NCI-H2081 treated with DMSO at 0.1 percent for 48 hours (cell line): ENCODE measurements at places on chromosomes 2 and 18.

DNA sequence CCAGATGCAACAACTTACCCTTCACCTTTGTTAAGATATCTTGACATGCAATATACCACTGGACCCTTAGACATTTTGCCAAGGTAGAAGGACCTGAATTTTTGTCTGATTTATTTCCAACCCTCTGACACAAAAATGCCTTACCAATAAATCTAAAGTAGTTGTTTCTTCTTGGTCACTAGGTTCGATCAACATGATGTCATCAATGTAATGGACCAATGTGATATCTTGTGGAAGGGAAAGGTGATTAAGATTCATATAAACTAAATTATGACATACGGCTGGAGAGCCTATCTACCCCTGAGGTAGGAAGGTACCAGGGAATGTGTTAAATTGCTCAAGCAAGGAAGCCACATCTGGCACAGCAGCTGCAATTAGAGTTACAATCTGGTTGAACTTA is 67.7 kb upstream of the SERPINE2 start:
- DNase-seq, result no peak

- no peak for DNase-seq
Observed at GRCh38 chr2:68388772-68389171, 23.7 kb downstream of the PLEK start.

- peak; percentile 65 for DNase-seq
Observed at GRCh38 chr2:14866736-14867352, 234.3 kb downstream of the LRATD1 start.

GRCh38 chr2:119486886-119487285 is 37.4 kb downstream of the SCTR start:
- DNase-seq, result no peak

- no peak for DNase-seq
Observed at GRCh38 chr2:71736091-71736861, 282.9 kb downstream of the DYSF start.

DNA sequence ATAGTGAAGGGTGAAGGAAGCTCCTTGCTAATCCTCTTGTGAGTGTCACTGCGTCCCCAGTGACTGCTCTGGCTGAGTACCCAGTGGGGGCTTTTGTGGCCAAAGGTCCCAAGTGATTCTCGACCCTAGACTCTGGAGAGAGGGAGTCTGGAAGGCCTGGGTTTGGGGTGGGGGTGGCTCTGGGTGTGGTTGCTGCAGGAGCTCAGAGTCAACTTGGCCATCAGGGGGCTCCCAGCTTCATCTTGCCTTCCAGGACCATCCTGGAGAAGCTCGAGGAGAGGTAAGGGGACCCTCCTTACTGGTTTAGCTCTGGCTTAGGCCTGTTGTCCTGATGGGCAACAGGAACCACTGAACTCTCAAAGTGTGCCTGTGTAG is 592 bp downstream of the PSD4 start:
- no peak for DNase-seq

DNA sequence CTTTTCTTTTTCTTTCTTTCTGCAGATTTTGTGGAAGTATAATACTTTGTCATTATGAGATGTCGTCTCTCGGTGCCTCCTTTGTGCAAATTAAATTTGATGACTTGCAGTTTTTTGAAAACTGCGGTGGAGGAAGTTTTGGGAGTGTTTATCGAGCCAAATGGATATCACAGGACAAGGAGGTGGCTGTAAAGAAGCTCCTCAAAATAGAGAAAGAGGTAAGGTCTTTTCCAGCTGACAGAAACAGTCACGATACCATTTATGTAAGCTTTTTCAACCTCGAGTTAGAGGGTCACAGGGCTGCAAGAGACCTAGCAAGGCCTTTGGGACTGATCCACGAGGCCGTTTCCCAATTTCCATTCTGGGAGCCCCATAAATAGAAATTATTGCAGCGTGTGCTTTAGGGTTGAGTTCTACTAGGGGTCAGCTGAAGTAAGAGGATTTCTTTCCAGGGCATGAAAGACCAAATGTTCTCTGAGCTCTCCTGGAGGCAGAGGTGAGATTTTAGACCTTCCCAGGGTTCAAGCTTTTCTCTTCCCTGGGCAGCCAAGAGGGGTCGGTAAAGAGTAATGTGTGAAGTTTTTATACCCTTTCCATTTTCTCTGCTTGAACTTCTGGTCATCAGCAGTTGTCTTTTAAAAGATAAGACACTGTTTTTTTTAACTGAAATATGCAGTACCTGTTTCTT is 15.5 kb downstream of the MAP3K20 start:
- DNase-seq, result no peak

DNA sequence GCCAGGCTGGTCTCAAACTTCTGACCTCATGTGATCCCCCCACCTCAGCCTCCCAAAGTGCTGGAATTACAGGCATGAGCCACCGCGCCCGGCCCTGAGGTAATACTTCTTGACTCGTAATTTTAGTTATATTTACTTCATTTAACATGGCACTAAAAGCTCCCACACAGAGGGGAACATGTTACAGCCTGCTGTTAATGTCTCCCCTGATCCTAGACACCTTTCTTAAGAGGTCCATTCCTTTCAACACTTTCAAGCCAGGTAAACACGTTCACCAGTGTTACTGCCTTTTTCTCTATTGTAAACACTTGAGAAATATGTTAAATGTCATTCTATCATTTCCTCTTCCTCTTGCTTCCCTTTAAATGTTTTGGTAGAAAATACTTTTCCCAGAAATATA is 161.4 kb downstream of the METTL4 start:
- no peak for DNase-seq

DNA sequence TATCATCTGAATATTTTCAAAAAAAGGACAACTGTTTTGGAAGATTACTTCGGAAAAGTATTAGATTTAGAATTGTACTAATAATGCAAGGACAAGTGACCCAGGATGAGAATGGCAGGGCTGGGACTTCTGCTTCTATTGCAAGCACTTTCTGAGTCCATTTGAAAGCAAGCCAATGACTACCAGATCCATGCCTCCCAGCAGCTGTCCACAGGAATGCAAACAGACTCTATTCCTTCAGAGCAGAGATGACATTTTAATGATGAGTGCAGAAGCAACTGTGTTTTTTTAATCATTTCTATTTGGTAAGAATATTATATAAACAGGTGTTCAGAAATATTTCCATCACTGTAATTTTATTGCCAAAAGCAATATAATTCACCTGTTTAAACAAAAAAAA is 456.7 kb downstream of the SOX11 start:
- DNase-seq, result no peak

- no peak for DNase-seq
Observed at GRCh38 chr2:60899892-60900249, 18.5 kb downstream of the REL start.

DNA sequence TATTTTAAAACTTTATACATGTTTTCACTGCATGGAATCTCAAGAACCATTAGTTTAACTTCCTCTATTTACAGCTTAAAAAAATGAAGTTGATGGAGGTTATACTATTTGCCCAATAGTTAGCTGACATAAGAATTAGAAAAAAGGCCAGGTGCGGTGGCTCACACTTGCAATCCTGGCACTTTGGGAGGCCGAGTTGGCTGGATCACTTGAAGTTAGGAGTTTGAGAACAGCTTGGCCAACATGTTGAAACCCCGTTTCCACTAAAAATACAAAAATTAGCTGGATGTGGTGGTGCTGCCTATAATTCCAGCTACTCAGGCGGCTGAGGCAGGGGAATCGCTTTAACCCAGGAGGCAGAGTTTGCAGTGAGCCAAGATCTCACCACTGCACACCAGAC is 125.1 kb upstream of the CDH19 start:
- no peak for DNase-seq

- DNase-seq, result no peak
Observed at GRCh38 chr2:230335864-230336506, 9.0 kb downstream of the SP140L start.

GRCh38 chr18:9334973-9335696 is 562 bp downstream of the TWSG1 start:
- DNase-seq, result no peak

- no peak for DNase-seq
Observed at GRCh38 chr18:55861266-55861665, 273.3 kb upstream of the TCF4 start.

- DNase-seq, result no peak
Observed at GRCh38 chr18:8811115-8811514, 105.8 kb downstream of the MTCL1 start.

DNA sequence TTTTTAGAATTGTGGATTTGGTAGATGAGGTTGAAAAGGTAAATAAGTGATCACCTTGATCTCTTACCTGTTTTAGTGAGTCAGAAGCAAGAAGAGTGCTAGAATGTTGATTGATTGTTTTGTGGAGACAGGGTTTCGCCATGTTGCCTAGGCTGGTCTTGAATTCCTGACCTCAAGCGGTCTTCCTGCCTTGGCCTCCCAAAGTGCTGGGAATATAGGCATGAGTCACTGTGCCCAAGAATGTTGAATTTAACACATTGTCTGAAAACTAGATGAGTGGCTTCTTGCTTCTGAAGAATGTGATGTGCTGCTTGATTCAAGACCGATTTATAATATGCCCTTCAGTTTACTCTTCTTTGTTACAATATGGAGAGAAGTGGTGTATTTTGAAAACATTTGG is 121.3 kb downstream of the FMNL2 start:
- no peak for DNase-seq

DNA sequence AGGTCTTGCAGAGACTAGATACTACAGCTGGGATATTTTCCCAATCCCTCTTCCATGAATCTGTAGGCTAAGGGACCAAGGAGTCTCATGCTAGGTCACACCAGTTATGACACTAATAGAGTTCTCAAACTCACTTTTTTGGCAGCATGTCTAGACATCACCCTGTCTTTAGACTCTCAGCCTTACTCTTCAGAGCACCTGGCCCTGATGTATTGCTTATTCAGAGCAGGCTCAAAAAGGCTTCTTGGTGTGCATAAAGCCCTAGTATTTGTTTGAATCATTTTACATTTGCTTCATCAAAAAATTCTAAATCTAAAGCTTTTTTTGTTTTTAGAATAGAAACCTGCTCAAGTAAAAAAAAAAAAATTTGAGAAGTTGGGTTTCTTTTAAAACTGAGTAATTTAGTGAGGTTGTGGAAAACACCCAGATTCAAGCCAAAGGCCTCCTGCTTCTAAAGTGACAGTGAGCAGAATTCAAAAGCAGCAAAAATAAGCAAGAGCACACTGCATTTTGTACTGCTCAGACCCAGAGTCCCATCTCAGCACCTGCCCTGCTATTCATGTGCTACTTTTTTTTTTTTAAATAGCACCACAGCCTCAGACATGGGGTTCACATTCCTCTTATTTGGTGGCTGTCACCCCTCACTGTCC is 18.0 kb upstream of the DNAH6 start:
- DNase-seq, result no peak

GRCh38 chr2:205698286-205699268 is 16.3 kb downstream of the NRP2 start:
- DNase-seq, result no peak

GRCh38 chr2:180962727-180963314 is 17.6 kb upstream of the UBE2E3 start:
- DNase-seq, result no peak

DNA sequence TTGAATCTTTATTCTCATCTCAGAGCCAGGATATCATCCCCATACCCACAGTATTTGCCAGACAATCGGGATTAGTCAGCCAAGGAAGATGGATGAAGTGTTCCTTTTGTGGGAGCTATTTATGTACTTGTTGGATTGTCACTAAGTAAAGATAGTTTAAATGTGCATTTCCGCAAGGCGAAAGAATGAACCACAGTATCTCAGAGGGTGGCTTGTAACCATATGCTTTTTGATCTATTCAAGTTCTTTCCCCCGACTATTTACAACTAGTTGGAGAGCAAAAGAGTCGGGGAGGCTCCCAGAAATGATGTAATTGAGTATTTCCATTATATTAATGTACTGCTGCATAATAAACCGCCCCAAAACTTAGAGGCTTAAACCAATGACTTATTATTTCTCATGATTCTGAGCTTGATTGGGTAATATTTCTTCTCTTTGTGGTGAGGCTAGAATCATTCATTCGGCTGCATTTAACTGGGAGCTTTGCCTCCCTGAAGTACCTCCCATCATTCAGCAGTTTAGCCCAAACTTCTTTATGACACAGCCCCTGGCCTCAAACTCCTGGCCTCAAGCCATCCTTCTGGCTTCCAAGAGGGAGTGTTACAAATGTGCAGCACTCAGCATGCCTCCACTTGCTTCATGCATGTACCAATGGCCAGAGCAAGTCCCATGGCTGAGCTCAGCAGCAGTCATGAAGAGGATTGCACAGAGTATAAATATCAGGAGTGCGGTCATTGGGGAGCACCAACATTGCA is 423.7 kb downstream of the METTL4 start:
- DNase-seq, result no peak

GRCh38 chr2:207258263-207258991 is 92.7 kb upstream of the KLF7 start:
- DNase-seq, result no peak

DNA sequence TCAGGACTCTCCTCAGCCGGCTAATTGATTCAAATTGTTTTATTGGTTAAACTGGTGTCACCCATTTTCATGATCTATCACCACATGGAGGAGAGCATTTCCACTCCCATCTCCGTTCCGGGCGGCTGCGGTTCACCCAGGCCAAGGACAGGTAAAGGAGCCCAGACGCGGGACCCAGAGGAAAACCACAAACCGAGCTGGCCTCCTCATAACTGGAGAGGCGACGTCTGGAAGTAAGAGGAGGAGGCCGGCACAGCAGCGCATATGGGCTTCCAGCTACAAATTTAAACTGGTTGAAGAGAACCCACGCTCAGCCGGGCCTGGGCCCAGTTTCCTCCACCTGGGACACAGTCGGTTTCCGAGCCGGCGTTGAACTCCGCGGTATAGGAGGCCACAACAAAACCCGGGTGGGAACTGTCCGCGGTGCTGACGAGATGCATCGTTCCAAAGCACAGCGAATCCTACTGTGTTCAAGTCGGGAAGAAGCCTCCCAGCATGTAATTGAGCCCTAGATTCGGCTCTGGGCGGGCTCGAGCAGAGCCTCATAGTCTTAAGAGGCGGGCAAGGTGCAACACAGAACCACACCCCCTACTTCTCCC is 3.0 kb upstream of the SKOR2 start:
- no peak for DNase-seq

DNA sequence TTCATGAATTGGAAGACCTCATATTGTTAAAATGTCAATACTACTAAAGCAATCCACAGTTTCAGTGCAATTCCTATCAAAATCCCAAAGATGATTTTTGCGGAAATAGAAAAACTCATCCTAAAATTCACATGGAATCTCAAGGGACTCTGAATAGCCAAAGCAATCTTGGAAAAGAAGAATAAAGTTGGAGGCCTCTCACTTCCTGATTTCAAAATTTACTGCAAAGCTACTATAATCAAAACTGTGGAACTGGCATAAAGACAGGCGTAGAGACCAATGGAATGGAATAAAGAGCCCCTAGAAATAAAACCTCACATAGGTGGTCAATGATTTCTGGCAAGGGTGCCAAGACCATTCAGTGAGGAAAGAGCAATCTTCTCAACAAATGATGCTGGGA is 42.3 kb downstream of the ACOXL start:
- DNase-seq, result no peak

DNA sequence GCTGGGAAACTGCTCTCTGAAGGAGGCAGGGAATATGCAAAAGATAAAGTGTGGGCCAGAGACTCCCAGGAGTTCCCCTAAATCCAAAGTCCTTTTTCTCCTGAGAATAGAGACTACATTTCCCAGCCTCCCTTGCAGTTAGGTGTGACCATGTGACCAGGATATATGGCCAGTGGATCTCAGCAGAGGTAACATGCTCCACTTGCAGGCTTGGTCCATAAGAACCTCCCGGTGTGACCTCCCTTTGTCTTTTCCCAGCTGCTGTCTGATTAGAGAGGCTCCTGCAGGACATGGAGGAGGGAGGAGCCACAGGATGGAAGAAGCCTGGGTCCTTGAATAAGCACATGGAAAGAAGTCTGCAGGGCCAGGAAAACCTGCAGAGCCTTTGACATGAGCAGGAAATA is 76.2 kb downstream of the TGFA start:
- no peak for DNase-seq
